Liver (tissue), 10 donors: ENCODE measurements at places on chromosomes 4 and X. TPM values are rescaled to one million over a fixed set of nuclear protein-coding genes. Genes with fewer than 3 reads are reported as not detected.

The PCDH19 gene
- polyA plus RNA-seq = 0.03 TPM

The FDCSP gene
- polyA plus RNA-seq = not detected

The PDGFRA gene
- polyA plus RNA-seq = 6.5 TPM

The AFF2 gene
- polyA plus RNA-seq = not detected

The OR13H1 gene
- not detected for polyA plus RNA-seq

The ASIC5 gene
- polyA plus RNA-seq = not detected

The FNIP2 gene
- polyA plus RNA-seq = 8.8 TPM

The MAGEA11 gene
- not detected for polyA plus RNA-seq

The ARR3 gene
- not detected for polyA plus RNA-seq

The NIPAL1 gene
- polyA plus RNA-seq = 4.3 TPM

The EPHA5 gene
- polyA plus RNA-seq = not detected

The CXCR3 gene
- polyA plus RNA-seq = 0.25 TPM

The PAGE2 gene
- not detected for polyA plus RNA-seq

DNA sequence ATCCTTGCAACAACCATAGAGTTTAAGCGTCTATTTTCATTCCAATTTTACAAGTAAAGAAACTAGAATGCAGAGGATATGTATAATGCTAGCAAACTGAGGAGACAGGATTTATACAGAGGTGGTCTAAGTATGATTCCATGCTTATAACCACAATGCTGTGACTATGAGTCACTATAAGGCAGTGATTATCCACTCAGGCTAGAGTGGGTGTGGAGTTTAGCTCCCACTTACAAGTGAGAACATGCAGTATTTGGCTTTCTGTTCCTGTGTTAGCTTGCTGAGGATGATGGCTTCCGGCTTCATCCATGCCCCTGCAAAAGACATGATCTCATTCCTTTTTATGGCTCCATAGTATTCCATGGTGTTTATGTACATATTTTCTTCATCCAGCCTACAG is 41.6 kb upstream of the EDA2R start:
- H3K4me1 ChIP-seq = no peaks in the 10 kb centered on the region
- no peak overlapping the region for H3K4me3 ChIP-seq
- DNase-seq = no peak
- H3K27me3 ChIP-seq = no peaks in the 10 kb centered on the region

GRCh38 chrX:26918631-26919030 is 544.5 kb downstream of the PPP4R3C start:
- H3K36me3 ChIP-seq = no peaks in the 10 kb centered on the region
- no peak overlapping the region for H3K27ac ChIP-seq
- no peaks in the 10 kb centered on the region for H3K27me3 ChIP-seq
- no peaks in the 10 kb centered on the region for H3K4me1 ChIP-seq

- no peaks in the 10 kb centered on the region for H3K36me3 ChIP-seq
- no peak overlapping the region for H3K4me3 ChIP-seq
- peak overlapping the region; percentile 95 for H3K27ac ChIP-seq
- peaks cover 30% of the 10 kb centered on the region for H3K4me1 ChIP-seq
- DNase-seq = peak; percentile 48
Observed at GRCh38 chr4:159010563-159011260, 92.2 kb upstream of the RAPGEF2 start.

DNA sequence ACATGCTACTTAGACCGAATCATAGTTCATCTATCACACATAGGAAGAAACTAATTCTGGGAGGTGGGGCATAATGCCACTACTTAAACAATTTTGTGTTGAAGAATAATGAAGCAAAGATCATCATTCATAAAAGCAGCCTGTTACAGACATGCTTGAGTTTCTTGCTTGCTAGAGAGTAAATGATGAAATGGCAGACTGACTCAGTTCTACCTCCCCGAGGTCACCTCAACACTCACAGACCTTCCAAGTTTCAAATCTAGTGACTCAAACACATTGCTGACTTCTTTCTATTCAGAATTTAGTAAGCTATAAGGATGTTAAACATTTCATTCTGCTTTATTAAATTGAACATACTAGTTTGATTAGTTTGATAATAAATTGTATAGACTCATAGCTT is 636.5 kb upstream of the FRG1 start:
- no peak for DNase-seq
- H3K4me3 ChIP-seq = no peak overlapping the region
- H3K36me3 ChIP-seq = no peaks in the 10 kb centered on the region
- no peaks in the 10 kb centered on the region for H3K27me3 ChIP-seq

GRCh38 chr4:168648929-168649328 is 152.1 kb downstream of the PALLD start:
- H3K4me1 ChIP-seq = no peaks in the 10 kb centered on the region
- H3K27me3 ChIP-seq = no peaks in the 10 kb centered on the region
- no peak for DNase-seq
- H3K4me3 ChIP-seq = no peak overlapping the region

- DNase-seq = no peak
- H3K4me1 ChIP-seq = no peaks in the 10 kb centered on the region
Observed at GRCh38 chrX:568311-568710, 62.3 kb upstream of the SHOX start.

GRCh38 chr4:102627831-102628523 is 126.8 kb downstream of the NFKB1 start:
- H3K27ac ChIP-seq = no peak overlapping the region
- no peaks in the 10 kb centered on the region for H3K4me1 ChIP-seq
- no peaks in the 10 kb centered on the region for H3K27me3 ChIP-seq
- no peak for DNase-seq
- H3K36me3 ChIP-seq = peaks cover 3% of the 10 kb centered on the region

GRCh38 chrX:150258463-150259430 is 104.4 kb upstream of the MAMLD1 start:
- H3K27ac ChIP-seq = no peak overlapping the region
- DNase-seq = no peak
- H3K4me1 ChIP-seq = peaks cover 6% of the 10 kb centered on the region
- no peak overlapping the region for H3K4me3 ChIP-seq
- H3K36me3 ChIP-seq = no peaks in the 10 kb centered on the region

- no peak for DNase-seq
- no peaks in the 10 kb centered on the region for H3K4me1 ChIP-seq
- no peak overlapping the region for H3K4me3 ChIP-seq
- H3K36me3 ChIP-seq = no peaks in the 10 kb centered on the region
Observed at GRCh38 chrX:19761554-19762295, 125.7 kb downstream of the SH3KBP1 start.

GRCh38 chr4:165418073-165418472 is 39.3 kb downstream of the CPE start:
- no peak overlapping the region for H3K27ac ChIP-seq
- no peak overlapping the region for H3K4me3 ChIP-seq

DNA sequence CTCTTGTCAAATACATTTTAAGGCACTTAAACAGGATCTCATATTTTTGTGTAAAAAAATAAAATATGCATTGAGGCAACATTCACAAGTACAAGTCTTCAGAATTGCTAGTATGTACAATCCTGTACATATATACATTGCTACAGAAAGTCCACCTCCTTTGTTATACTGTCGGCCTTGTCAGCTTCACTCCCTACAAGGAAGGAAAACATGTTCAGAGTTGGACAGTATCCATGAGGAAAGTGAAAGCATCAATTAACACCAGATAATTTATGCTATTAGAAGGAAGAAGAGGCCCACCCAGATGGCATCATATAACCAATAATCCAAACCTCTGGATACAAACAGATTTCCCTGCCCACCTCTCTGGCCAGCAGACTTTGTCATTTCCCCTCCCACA is 42.0 kb downstream of the REELD1 start:
- no peak overlapping the region for H3K4me3 ChIP-seq
- DNase-seq = no peak
- no peaks in the 10 kb centered on the region for H3K27me3 ChIP-seq
- H3K27ac ChIP-seq = no peak overlapping the region
- peaks cover 3% of the 10 kb centered on the region for H3K36me3 ChIP-seq
- H3K4me1 ChIP-seq = no peaks in the 10 kb centered on the region

DNA sequence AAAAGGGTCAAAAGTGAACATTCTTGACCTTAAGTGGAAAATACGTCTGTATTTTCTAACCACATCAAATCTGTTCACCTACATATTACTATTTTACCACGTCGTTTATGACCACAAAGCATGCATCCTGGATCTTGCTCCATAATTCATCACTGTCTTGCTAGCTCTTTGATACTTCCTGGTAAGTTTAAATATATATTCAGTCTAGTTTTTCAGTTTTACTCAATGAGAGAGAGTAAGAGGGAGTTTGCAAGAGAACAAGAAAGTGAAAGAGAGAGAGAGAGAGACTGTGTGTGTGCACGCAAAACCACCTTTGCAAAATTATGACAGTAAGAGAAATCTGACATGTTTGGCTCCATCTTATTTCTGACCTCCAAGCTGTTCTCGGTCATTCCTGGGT is 173.7 kb upstream of the GALNTL6 start:
- no peaks in the 10 kb centered on the region for H3K4me1 ChIP-seq
- DNase-seq = no peak
- no peaks in the 10 kb centered on the region for H3K27me3 ChIP-seq
- H3K36me3 ChIP-seq = no peaks in the 10 kb centered on the region
- H3K4me3 ChIP-seq = no peak overlapping the region

- DNase-seq = no peak
- H3K36me3 ChIP-seq = no peaks in the 10 kb centered on the region
- H3K27ac ChIP-seq = no peak overlapping the region
- H3K27me3 ChIP-seq = no peaks in the 10 kb centered on the region
Observed at GRCh38 chr4:180542445-180543100, 1700.6 kb upstream of the TENM3 start.

DNA sequence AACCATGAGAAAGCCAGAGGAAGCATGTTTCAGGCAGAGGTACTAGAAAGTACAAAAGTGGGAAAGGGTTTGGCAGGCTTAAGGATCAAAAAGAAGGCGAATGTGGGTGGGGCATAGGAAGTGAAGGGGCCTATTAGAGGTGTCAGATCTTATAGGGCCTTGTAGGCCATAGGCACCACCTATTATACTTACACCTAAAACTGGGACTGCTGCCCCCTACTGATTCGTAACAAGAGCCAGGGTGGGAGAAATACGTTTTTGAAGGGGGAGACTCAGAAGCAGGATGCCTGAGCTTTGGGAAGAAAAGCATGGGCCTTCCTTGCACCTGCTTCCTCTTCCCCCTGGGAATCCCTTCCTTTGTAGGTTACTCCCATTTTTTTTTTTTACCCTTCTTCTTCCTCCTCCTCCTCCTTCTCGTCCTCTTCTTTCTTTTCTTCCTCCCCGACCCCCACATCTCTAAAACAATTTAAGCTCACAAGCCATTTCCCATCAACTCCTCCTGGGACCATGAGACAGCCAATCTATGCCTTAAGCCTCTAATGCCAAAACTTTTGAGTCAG is 40.7 kb upstream of the GPC3 start:
- no peak for DNase-seq
- no peaks in the 10 kb centered on the region for H3K27me3 ChIP-seq
- H3K36me3 ChIP-seq = no peaks in the 10 kb centered on the region
- no peaks in the 10 kb centered on the region for H3K4me1 ChIP-seq
- H3K4me3 ChIP-seq = no peak overlapping the region
- H3K27ac ChIP-seq = no peak overlapping the region

- DNase-seq = no peak
- H3K36me3 ChIP-seq = no peaks in the 10 kb centered on the region
- no peak overlapping the region for H3K4me3 ChIP-seq
- no peaks in the 10 kb centered on the region for H3K4me1 ChIP-seq
- no peak overlapping the region for H3K27ac ChIP-seq
Observed at GRCh38 chrX:9182041-9182440, 148.1 kb upstream of the FAM9B start.

- no peaks in the 10 kb centered on the region for H3K4me1 ChIP-seq
- no peaks in the 10 kb centered on the region for H3K27me3 ChIP-seq
- no peak overlapping the region for H3K4me3 ChIP-seq
- no peaks in the 10 kb centered on the region for H3K36me3 ChIP-seq
- no peak overlapping the region for H3K27ac ChIP-seq
- no peak for DNase-seq
Observed at GRCh38 chr4:24594887-24595286, 10.5 kb upstream of the DHX15 start.

DNA sequence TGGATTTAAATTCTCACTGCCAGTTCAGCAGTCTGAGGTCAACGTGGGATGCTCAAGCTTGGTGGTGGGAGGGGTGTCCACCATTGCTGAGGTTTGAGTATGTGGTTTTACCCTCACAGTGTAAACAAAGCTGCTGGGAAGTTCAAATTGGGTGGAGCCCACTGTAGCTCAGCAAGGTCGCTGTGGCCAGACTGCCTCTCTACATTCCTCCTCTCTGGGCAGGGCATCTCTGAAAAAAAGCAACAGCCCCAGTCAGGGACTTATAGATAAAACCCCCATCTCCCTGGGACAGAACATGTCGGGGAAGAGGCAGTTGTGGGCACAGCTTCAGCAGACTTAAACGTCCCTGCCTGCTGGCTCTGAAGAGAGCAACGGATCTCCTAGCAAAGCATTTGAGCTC is 14.9 kb upstream of the RRAGB start:
- H3K27ac ChIP-seq = no peak overlapping the region
- no peaks in the 10 kb centered on the region for H3K27me3 ChIP-seq
- no peaks in the 10 kb centered on the region for H3K4me1 ChIP-seq
- no peak for DNase-seq
- no peak overlapping the region for H3K4me3 ChIP-seq

GRCh38 chr4:141078871-141079270 is 54.4 kb downstream of the RNF150 start:
- no peak for DNase-seq
- no peaks in the 10 kb centered on the region for H3K36me3 ChIP-seq
- no peaks in the 10 kb centered on the region for H3K4me1 ChIP-seq
- no peak overlapping the region for H3K27ac ChIP-seq

DNA sequence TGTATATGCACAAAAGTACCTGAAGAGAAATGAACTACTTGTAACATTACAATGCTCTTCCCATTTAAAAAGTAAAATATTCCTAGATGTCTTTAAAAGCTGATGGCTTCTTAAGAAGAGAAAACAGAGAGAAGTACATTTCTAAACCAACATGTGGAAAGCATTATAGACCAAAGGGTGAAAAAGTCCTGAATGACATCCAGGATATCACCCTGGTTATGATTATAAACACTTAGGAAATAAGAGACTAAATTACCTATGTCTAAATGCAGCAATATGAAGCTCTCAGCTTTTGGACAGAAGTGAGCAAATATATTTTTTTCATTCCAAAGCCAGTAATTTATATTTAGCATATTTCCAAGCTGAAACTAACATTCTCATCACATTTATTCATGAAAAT is 21.7 kb upstream of the EGFL6 start:
- no peak for DNase-seq
- no peak overlapping the region for H3K4me3 ChIP-seq
- H3K36me3 ChIP-seq = no peaks in the 10 kb centered on the region

- DNase-seq = no peak
- H3K27me3 ChIP-seq = no peaks in the 10 kb centered on the region
- peaks cover 4% of the 10 kb centered on the region for H3K4me1 ChIP-seq
Observed at GRCh38 chr4:125313497-125313896, 1.3 kb upstream of the FAT4 start.

DNA sequence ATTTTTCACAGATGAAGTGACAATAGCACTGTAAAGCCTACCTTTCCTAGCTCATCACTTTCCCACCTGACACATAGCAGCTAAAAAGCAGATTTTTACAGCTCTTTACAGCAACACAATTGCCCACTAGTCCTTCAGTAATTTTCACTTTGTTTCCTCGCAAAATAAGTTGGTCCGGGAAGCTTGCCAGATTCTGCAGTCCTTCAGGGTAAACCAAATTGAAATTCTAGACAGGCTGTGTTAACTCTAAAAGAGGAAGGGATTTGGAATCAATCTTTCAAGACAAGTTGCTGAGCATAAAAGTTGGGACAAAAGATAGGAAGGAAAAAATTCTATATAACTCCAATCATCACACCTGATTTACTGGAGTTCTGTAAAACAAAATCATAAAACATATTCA is 8.7 kb downstream of the C1QTNF7 start:
- H3K27ac ChIP-seq = no peak overlapping the region
- DNase-seq = no peak
- no peaks in the 10 kb centered on the region for H3K36me3 ChIP-seq
- H3K4me1 ChIP-seq = no peaks in the 10 kb centered on the region
- no peaks in the 10 kb centered on the region for H3K27me3 ChIP-seq
